Esophagus muscularis mucosa (tissue), 4 donors: ENCODE measurements at places on chromosomes 1 and 21. TPM values are rescaled to one million over a fixed set of nuclear protein-coding genes. Genes with fewer than 3 reads are reported as not detected.

Gene LCE6A
- not detected for total RNA-seq

Gene RIT1
- 36.8 TPM for total RNA-seq

Gene C1orf226
- total RNA-seq: 3.3 TPM

Gene TNFRSF4
- total RNA-seq: 2.1 TPM

Gene C1QB
- total RNA-seq: 279 TPM

Gene NHLH1
- total RNA-seq: not detected

DNA sequence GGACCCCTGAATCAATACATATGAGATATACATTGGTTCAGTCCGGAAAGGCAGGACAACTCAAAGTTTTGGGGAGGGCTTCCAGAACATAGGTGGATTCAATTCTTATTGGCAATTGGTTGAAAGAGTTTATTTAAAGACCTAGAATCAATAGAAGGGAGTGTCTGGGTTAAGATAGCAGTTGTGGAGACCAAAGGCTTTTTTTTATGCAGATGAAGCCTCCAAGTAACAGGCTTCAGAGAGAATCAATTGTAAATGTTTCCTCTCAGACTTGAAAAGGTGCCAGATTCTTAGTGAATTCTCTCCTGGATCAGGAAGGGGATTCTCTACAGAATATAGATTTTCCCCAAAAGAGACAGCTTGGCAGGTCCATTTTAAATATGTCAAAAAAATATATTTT, 27.0 kb upstream of the CD5L start:
- DNase-seq: no peak

DNA sequence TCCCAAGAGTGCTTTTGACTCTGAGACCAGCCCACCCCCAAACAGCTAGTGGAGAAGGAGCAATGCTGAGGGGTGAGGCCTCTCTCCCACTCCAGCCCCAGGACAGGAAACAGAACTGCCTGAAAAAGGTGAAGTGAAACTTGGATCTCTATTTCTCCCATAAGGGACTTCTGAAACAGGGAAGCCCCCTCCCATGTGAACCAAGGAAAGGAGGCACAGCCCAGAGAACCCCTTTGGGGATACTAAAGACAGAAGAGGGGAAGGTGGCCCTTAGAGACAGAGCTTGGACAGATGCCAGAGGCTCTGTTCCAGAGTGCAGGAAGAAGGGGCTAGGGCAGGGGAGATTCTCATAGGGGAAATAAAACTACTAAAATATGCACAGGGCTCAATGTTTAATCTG, 2.9 kb downstream of the TNFAIP8L2 start:
- no peak for DNase-seq

GRCh38 chr1:237868817-237869600, 21.7 kb downstream of the ZP4 start:
- DNase-seq: no peak

DNA sequence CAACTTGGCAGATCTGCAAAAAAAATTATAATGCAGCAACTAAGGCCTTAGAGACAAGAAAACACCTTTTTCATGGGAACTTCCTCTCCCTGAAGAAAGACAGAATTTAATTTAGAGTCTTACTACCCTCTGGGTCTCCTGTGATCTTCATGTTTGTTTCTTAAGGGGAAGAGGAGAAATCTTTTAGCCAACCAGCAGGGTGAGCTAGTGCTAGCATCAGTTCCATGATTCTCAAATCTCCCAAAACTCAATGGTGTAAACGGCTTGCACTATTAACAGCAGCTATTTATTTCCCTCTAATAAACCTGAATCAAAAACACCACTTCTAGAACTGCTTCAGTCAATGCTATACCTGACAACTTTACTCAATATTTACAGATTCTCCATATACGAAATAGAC, 3.8 kb downstream of the ZNF644 start:
- no peak for DNase-seq

DNA sequence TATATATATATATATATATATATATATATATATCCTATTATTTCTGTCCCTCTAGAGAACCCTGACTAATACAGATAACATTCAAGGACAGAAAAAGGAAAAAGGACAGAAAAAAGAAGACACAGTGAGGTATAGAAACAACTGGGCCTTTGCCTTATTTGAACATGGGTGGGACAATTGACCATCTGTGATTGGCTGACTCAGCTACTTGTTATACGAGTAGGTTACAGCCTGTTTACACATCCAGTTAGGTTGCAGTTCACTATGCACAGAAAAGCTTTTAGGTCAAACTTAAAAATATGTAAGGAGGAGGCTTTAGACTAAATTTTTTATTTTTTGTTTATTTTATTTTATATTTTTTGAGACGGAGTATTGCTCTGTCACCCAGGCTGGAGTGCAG, 39.8 kb upstream of the RGS8 start:
- DNase-seq: peak; percentile 26

- DNase-seq: no peak
Measured at GRCh38 chr1:202692959-202693555, 17.2 kb downstream of the SYT2 start.

DNA sequence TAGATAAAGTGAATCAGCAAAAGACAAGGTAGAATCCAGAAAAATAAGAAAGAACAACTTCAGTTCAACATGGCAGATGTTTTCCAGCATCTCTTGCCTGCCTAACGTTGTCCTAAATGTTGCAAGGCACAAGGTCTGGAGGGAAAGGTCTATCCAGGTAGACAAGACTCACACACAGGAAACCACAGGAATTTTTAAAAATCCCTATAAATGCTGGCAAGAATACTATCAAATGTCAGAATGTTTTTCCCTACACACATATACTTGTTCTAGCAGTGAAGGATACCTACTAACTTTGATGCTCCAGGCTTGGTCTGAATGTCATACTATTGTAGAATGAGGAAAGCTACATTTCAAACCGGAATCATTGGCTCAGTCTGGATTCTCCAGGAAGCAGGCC, 10.6 kb downstream of the GJA5 start:
- DNase-seq: peak; percentile 80

- no peak for DNase-seq
Measured at GRCh38 chr1:24411963-24412362, 1.6 kb downstream of the STPG1 start.

DNA sequence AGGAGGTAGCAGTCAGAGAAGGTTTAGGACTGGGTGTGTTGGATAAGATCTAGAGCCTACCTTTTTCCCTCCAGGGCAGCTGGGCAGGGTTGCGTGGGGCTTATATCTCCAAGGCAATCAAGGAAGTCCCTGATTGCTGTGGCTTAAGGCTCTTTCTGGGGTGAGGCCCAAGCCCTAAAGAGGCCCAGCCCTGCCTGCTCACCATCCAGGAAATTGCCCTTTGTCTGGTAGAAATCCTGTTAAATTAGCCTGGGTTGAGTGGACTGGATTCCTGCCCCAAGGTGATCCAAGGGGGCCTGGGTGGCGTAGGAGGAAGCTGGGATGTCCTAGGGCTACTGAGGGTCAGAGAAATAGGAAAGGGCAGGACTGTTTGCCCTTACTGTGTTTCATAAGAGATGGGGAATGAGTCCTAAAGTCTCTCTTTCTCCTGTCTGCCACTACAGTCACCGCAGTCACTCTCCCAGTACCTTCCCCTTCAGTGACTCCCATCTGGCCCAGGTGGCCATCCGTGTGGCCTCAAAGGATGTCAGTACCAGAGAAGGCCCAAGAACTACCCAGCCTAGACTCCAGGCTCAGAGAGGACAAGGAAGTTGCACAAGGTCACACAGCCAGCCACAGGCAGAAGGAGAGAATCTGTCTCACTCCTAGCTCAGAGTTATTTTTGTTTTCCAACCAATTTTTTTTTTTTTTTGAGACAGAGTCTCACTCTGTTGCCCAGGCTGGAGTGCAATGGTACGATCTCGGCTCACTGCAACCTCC, 25.8 kb downstream of the MFSD2A start:
- DNase-seq: no peak

GRCh38 chr1:155261493-155261851, 688 bp downstream of the SCAMP3 start:
- DNase-seq: no peak

- no peak for DNase-seq
Measured at GRCh38 chr1:97797403-97798183, 123.2 kb downstream of the DPYD start.

GRCh38 chr21:42219606-42220137, 732 bp downstream of the ABCG1 start:
- no peak for DNase-seq

- DNase-seq: no peak
Measured at GRCh38 chr1:204979891-204980649, 62.9 kb upstream of the CNTN2 start.

DNA sequence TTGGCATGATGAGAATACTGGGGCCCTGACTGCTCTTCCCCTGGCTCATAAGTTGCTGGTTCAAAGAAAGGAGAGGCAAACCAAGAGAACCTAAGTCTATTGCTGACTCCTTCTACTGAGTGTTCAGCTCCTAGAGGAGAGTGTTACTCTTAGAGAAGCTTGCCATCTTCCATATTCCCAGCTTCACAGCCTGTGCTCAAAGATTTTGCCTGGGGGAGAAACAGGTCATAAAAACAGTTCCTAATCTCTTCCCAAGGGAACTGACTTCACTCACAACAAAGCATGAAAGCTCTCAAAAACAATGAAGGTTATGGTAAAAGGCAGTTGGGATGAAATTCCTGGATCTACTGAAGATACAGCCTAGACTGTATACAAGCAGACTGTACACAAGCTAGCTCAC, 37.1 kb downstream of the LRRC40 start:
- DNase-seq: no peak

- DNase-seq: no peak
Measured at GRCh38 chr1:203693721-203694120, 67.1 kb downstream of the ATP2B4 start.
